ENCODE measurements at places on chromosomes 16 and 17.

DNA sequence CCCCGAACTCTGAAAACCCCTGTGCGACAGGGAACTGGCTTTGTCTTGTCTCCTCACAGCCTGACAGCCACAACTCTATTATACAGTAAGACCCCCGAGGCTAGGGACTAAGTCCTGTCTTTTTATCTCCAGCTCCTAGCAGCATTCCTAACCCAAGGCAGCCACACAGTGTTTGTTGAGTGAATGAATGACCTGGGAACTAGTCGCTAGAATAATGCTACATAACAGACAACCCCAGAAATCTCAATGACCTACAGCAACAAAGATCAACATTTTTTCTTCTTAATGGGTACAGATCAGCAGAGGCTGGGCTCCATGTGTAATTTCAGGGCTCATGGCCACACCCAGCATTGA, 71.4 kb upstream of the TNRC6C start:
- no peak for DNase-seq

- no peak for DNase-seq
These were observed 342.7 kb upstream of the TNRC6C start for GRCh38 chr17:77615703-77616253.

GRCh38 chr16:4654011-4654963, 29.7 kb downstream of the MGRN1 start:
- DNase-seq, result no peak

DNA sequence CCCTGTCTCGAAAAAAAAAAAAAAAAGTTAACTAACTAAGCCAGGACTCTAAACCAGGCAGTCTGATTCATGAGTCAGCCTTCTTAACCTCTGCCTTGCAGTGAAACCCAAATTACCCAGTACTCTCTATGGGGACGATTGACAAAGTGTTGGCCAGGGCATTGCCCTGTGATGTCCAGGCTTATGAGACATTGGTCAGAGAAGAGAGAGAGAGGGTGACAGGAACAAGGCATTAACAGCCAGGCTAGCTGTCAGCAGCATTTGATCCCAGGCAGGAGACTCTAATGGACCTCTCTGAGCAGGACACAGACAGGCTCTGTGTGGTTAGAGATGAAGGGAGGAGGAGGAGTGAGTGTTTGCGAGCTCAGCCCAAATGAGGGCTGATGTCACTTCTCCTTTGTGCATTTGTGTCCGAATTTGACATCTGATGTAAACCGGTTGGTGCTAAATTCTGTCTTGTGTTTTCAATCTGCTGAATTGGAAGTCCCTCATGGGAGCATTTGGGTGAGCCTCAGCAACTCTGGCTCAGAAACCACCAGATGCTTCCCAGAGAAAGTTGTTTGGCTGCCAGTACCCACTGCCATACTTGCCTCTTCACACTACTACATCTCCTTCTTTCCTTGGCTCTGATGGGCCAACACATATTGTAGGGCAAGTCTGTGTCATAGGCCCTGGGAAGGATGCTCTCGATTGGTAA, 4.3 kb upstream of the MYL4 start:
- DNase-seq, result no peak

DNA sequence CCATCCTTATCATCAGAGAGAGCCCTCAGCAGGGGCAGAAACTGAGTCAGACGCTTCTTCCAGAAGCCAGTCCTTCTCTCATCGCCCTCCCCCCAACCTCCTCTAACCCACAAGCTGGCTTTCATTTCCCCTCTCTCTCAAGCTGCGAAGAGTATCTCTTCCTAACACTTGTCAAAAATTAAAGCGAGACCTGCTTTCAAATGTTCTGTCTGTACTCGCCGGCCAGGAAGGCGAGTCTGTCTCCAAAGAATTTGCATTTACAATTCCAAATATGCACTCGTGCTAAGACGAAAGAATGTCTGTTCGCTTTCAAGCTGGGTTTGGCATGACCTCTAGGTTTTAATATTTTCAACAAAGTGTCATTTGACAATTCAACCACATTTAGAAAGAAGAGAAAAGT, 140.4 kb downstream of the RGS9 start:
- no peak for DNase-seq

DNA sequence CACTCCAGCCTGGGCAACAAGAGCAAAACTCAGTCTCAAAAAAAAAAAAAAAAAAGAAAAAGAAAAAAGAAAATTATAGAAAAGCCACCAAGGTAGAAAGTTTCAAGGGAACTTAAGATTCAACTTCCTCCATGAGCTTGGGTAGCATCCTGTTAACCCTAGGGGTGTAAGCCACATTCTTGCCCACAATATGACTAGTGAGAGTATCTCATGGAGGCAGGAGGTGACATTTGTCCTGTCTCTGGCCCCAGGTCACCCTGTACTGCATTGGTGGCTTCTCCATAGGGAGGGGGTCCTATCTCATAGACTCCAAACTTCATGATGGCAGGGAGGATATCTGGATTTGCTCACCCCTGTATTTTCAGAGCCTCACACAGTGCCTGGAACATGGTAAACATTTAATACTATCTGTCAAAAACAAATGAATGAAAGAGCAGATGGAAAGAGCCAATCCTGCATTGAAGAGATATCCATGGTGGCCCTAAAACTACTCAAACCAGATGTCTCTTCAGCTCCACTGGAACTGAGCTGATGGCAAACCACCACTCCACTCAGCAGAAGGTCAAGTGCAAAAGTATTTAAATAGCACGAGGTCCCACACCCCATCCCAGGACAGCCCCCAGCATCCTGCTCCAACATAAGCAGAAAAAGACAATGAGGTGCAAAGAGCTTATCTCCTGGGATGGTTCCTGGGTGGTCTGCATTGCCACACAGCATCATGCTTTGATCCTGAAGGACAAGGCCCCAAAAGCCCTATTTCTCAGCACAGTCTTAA, 50.3 kb downstream of the EMP2 start:
- no peak for DNase-seq

DNA sequence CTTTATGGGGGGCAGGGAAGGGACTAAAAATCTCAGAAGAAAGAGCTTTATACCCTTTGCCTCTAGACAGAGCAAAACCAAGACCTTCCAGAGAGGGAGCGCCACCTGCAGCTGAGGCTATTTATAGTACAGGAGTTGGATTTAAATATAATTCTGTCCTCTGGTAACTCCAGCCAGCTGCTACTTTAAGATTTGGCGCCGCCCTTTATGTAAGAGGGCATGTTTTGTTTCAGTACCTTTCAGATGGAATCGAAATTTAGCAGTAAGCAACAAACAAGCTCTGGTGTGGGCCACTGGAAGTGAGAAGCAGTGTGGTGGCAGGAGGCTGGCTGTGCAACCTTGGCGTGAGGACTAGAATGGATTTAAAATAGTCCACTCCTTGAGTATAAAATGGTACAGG, 5.2 kb upstream of the GUCY2D start:
- no peak for DNase-seq

DNA sequence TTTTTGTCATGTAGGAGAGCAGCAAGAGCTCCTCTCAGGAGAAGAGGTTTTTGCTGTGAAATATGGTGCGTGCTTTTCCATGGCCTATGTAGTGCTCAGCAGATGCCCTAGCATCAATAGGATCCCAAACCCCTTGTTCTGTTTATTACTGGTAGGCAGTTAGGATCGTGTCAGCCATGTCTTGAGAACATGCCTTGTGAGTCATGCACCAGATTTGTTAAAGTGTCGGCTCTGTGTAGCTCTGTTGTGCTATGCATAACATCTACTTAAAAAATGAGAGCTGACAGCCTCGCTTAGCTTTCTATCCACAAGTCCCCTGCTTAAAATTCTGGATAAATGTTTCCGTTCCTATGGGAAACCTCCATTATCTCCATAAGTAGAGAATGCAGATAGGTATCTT, 4.4 kb upstream of the EIF4A3 start:
- no peak for DNase-seq

GRCh38 chr17:28686296-28686695, 24.3 kb downstream of the SUPT6H start:
- no peak for DNase-seq

DNA sequence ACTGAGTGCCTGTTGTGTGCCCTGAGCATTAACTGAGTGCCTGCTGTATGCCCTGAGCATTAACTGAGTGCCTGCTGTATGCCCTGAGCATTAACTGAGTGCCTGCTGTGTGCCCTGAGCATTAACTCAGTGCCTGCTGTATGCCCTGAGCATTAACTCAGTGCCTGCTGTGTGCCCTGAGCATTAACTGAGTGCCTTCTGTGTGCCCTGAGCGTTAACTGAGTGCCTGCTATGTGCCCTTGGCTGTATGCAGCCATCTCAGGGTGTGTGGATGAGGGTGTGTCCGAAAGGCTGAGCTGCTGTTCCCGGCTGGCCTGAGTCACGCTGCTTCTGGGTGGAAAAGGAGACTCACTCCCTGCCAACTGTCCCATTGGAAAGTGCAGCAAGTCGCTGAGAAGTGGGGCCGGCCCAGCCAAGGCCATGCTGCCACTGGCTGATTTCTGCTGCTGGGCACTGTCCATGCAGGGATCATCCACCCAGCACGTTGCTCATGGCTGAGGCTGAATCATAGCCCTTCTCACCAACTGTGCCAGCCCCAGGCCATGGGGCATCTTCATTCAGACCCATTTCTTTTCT, 113.8 kb downstream of the OR1D5 start:
- DNase-seq, result no peak

- no peak for DNase-seq
These were observed 122.7 kb upstream of the ZFHX3 start for GRCh38 chr16:73170612-73171038.

DNA sequence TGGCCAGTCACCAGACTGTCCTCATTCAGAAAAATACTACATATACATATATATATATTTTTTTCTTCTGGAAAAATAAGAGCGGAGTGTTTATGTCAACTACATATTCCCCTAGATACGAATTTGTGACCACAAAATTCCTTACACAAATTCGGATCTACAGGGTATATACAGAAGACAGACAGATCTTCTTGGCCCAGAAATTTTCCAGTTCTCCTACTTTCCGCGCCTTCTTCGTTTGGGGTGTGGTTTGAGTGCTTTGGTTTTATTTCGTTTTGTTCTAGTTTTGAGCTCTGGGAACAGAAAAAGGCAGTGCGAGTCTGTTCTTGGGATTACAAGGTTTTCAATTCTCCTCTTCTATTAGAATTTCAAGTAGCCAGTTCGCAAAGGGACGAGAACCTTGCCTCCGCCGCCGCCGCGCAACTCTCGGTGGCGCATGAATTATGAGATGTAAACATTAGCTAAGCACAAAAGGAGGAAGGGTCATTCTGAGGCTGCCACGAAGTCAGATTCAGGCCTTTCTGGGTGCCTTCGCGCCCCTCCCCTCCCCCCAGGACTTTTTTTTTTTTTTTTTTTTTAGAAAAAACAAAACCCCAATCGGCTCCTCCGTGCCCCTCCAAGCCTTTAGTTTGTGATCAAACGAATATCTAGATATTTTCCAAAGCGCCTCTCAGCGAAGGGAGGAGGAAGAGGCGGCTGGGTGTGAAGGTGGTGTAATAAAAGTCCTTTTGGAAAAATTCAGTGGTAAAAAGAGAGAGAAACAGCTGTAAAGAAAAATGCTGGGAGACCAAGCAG, 1.8 kb upstream of the HOXB4 start:
- DNase-seq, result no peak

- no peak for DNase-seq
These were observed 273.4 kb downstream of the NTN1 start for GRCh38 chr17:9294661-9295210.

DNA sequence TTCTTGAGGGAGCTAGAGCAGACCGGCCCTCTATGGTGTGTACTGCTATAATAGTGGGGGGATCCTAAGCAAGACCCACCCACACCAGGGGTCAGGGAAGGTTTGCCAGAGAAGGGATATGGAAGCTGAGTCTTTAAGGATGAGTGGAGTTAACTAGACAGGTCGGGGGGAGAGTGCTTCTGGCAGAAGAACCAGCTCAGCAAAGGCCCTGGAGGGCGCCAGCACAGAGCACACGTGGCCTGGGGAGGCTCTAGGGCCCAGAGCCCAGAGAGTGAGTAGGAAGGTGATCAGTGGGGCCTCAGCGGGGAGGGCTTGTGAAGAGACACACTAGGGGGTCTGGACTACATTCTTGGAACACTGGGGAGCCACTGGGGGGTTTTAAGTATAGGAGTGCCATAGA, 21.1 kb downstream of the NGFR start:
- no peak for DNase-seq

- DNase-seq, result no peak
These were observed 14.1 kb downstream of the AKAP1 start for GRCh38 chr17:57099165-57099564.

- DNase-seq, result no peak
These were observed 127.0 kb downstream of the ABCC6 start for GRCh38 chr16:16096121-16096857.

DNA sequence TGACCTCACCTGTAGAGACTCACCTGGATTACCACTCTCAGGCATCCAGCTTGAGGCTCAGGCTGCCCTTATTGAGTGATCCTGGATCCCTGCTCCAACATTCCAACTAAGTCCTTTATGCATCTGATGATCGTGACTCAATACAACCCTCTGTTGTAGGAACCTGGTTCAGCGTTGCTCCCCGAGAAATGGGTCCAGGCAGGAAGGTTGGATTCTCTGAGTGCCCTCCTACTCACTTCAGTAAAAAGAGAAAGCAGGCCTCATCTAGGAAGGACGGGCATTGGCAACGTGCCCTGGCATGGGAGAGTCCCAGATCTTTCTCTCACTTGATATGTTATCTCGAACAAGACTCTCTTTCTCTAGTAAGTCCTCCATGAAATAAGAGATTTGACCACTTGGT, at the start of gene OR3A1:
Gene OR3A1 (minus strand): TSS at position 101 of the 400 bp plus-strand sequence. CDS start 5,778 bp downstream, outside the sequence.
- DNase-seq, result no peak

DNA sequence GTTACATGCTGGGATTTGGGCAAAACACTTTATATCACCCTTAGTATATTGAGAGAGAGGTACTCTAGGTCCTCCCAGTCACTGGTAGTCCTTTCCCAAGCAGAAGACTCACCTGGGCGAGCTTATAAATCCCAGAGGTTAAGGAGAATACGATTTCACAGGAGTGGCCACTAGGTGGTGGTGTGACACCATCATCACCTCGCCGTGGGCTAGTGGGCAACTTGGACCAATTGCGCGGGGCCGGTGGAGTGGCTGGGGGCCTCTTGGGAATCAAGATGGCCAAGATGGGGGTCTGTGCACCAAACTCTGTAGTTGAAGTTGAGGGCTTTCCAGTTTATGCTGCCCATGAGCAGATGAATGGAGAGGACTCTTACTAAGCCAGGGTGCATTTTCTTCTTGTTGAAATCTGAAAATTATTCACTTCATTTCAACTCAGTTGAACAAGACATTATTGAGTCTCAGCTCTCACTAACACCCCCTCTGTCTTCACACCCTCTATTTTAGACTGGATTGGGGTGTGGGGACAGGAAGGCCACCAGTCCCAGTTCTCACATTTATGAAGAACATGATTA, 38.2 kb upstream of the PIRT start:
- DNase-seq, result no peak

All from renal cortex interstitium (tissue), 15 donors.